Mesothelial cell of epicardium (in vitro differentiated cells): ENCODE measurements at places on chromosomes 6 and 20. TPM values are rescaled to one million over a fixed set of nuclear protein-coding genes. Genes with fewer than 3 reads are reported as not detected.

DNA sequence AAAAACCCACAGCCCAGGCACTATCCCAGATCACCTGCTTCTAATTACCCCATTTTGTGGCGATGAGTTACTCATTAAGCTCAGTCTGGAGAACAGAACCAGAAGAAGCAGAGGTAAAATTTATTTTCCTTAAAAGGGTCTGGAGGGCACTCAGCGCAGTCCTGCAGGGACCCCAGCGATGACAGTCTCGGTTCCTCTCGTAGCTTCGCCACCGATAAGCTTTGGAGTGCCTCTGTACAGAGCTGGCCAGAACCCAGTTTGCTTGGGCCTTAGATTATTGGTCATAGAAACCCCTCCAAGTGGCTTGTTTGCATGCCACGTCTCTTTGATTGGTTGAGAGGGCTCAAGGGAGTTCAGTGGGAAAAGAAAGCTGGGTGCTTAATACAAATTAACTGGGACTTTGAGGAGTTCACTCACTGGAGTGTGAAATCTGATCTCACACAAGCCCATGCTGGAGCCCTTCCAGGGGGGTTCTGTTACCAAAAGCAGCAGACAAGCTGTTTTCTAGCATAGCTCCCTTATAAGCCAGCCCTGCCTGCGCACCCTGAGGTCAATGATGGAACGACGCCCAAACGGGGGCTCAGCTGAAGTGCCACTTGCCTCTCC, 158.5 kb upstream of the ARID1B start:
- no peak for DNase-seq

GRCh38 chr6:7750197-7750596, 24.3 kb downstream of the BMP6 start:
- no peak for DNase-seq

GRCh38 chr6:3696525-3697088, 54.9 kb downstream of the PXDC1 start:
- no peak for DNase-seq

DNA sequence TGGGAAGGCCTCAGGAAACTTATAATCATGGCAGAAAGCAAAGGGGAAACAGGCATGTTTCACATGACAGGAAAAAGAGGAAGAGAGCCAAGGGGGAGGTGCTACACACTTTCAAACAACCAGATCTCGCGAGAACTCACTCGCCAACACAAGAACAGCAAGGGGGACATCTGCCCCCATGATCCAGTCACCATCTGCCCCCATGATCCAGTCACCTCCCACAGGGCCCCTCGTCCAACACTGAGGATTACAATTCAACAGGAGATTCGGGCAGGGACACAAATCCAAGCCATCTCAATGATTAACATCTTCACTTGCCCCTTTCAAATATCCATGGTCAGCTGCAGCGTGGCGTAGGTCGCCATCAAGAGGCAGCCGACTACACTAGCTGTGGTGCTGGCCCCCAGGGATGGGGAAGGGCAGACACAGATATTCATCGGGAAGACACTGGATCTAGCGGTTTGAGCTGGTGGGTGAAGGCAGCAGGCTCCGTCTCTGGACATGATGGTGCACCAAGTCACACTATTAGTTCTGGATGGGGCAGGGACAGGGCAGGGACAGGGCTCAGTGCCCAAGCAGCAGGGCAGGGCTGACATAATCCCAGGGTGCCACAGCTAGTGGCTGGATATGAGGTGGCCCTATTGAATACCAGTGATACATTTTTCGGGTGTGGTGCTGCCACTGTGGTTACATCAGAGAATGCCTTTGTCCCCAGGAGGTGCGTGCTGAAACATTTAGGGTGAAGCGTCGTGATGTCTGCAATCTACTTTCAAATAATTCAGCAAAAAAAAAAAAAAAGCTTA, 31.6 kb downstream of the TUBB2B start:
- no peak for DNase-seq

The SLC13A3 gene
- total RNA-seq = 18.8 to 19.7 TPM (median 19.3 TPM) in 3 replicates

The PRL gene
- 0.23 TPM in 1 of 3 replicates, not detected in the others for total RNA-seq

The FRK gene
- total RNA-seq = 4.9 to 5.2 TPM (median 5.1 TPM) in 3 replicates
